Left renal cortex interstitium (tissue), 4 donors: ENCODE measurements at places on chromosomes 6 and 20. TPM values are rescaled to one million over a fixed set of nuclear protein-coding genes. Genes with fewer than 3 reads are reported as not detected.

The PRR18 gene
- 0.14 TPM for polyA plus RNA-seq

The LY6G6C gene
- polyA plus RNA-seq, result 1.4 TPM

The MRPL14 gene
- polyA plus RNA-seq, result 37.1 TPM

GRCh38 chr6:17930321-17930993, 57.0 kb downstream of the KIF13A start:
- DNase-seq, result no peak

DNA sequence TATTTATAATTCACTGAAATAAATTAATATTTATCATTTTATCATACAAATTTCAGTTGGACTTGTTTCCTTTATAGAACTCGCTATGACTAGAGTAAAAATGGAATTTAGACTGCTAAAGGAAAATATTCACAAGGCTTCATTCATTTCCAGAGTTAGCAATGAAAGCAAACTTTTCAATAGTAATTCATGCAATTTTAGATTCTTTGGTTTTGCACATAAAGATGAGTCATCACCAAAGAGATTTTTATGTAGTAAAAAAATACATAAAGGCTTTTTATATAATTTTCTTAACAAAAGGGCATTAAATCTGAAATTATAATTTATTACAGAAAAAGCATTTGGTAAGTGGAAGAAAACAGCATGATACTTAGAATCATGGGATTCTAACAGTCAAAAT, 37.2 kb upstream of the STXBP5 start:
- no peak for DNase-seq

GRCh38 chr6:161676586-161676985, 402.7 kb upstream of the AGPAT4 start:
- DNase-seq, result no peak

GRCh38 chr6:111792241-111792640, 81.0 kb downstream of the FYN start:
- DNase-seq, result no peak

DNA sequence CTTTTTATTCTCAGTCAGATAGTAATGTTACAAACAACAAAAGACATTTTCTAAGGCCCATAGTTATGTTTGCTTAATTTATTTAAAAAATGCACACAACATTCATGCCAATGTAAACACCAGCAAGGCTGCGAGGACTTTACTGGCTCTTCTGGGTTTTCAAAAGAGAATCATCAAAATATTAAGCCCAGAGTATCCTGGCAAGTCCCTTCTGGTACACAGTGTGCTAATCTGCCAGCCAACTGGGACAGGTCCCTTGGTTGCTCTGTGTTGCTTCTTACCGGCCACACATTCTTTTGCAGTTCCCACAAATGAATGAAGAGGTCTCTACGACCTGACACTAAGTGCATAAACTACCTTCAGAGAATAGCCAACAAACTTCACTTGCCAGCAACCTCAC, 42.6 kb upstream of the SPDEF start:
- no peak for DNase-seq

DNA sequence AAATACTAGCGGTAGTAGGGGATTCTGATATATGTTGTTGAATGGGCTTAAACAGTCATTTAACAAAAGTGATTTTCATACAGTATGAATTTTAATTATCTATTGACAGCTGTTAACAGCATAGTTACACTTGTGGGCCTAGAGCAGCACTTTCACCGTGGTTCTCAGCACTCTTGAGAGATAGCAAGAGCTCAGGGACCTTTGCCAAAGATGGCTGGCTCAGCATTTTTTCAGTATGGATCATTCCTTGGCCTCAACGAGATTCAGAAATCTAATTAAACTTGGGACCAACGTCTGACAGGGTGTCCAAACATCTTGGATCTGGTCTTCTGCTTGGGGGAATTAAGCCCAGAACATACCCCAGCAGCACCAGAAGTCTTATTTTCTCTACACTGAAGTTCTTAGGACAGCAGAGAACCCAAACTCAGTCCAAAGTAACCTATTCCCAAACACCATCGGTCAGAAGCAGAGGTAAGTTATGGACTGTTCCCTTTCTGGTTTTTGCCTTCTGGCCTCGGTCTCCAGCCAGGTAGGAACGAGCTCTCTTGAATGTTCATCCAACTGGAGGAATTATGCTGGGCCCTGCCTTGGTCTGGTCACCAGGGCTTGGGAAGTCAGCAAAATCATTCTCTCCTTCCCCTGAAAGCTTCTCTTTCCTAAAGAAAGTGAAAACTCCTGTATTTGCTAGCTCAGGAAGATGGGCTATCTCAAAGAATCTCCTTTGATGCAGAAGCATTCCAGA, 25.7 kb downstream of the PRPH2 start:
- no peak for DNase-seq

DNA sequence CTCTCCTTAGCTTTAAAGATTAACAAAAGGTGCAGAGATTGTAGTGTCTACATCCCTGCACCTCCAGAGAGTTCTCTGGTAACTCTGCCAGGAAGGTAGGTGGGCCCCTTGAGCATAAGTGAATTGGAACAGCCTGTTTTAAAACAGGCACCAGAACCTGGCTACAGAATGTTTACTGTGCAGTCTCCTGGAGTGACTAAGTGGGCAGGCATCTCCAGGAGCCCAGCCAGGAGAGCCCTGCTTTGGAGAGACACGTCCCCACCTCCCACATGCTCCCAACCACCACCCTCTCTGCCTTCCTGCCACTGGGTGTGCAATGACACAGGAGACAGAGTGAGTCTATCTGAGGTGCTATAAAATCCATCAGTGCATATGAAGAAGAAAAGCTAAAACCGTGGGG, 110.3 kb upstream of the EYA4 start:
- no peak for DNase-seq
